ENCODE measurements at places on chromosomes 4 and X.

GRCh38 chr4:4259484-4260100, 11.6 kb upstream of the TMEM128 start:
- DNase-seq = no peak

DNA sequence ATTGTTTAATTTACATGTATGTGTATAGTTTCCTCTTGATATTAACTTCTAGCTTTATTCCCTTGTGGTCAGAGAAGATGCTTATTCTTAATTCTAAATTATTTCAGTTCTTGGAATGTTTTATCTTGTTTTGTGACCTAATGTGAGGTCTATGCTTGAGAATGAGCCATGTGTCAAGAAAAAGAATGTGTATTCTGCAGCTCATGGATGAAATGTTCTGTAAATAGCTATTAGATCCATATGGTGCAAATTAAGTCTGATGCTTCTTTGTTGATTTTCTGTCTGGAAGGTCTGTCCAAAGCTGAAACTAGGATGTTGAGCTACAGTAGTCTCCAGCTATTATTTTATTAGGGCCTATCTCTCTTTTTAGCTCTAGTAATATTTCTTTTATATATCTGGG, 187.3 kb upstream of the RASGEF1B start:
- no peak for DNase-seq

- no peak for DNase-seq
Measured at GRCh38 chrX:8984231-8984630, 49.7 kb downstream of the FAM9B start.

GRCh38 chr4:136935305-136935704, 597.0 kb downstream of the PCDH18 start:
- DNase-seq = no peak

DNA sequence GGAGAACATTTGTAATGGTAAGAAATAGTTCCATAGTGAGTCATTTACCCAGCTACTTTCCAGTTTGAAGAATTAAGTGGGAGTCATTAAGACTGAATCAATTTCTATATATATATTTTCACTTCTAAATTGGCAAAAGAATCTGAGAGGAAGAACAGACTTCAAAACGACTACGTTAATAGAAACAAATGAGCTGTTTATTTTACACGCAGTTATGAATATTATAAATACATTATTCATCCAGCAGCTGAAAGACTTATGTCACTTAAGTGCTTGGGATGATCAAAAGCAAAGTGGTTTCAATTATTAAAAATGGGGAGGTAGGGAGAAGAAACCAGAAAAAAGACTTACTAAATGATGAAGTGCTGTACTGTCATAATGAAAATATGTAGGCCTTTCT, 260.5 kb upstream of the DDX53 start:
- DNase-seq = no peak

DNA sequence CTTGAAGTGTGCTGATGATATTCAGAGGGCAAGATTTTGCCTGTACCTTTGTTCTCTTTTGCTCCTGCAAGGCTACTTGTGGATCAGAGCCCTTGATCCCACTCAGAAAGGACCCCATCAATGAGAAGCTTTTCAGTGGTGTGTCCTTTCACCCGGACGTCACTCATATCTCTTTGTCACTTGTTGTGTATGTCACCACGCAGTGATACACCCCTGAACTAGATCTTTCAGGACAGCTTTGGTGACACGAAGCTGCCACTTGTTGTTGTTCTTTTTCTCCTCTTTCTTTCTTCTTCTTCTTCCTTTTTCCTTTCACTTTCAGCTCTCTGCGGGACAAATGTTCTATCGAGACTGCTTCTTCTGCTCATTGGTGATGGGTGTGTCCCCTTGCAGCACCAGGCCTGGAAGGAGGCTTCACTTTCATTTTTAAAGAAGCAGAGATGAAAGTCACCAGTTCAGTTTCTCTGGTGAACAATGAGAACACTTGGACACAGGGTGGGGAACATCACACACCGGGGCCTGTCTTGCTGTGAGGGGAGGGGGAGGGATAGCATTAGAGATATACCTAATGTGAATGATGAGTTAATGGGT, 83.6 kb downstream of the NBDY start:
- DNase-seq = peak; percentile 66

DNA sequence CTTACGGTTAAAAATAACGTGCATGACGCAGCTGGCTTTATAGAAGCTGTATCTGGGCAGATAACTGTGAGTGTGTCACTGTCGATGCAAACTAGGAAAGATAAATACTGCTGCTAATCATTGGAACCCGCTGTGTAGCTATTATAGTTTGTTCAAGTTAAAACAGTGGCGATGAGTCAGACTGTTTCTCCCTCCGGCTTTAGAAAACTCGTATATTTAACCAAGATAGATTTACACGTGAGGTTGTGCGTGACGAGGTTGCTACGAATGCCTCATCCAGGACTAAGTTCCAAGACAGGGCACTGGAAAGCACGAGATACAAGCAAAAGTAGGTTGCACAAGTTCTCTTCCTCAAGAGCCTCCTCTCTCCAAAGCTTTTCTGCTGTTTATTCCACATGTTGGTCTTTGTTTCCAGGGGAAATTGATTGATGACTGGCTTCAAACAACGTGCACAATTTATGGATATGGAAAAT, 270.7 kb downstream of the FBXW7 start:
- no peak for DNase-seq

DNA sequence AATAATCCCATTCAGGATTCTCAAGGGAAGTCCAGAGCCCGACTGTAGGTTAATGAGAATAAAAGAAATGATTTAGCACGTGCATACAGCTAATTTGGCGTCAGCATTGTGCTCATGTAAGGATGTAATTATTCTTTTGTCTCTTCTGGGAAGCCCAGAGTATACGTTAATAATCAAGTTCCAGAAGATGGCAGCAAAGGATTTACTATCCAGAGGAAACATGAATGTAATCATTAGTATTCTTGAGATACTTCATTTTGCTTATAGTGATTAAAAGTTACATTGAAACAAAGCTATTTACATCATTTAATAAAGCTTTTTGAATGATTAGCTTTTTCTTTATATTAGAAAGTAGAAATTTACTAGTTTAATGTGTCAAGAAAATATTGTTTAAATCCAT, 27.1 kb upstream of the MAP9 start:
- DNase-seq = no peak

- no peak for DNase-seq
Measured at GRCh38 chrX:16832301-16832700, 37.9 kb downstream of the RBBP7 start.

DNA sequence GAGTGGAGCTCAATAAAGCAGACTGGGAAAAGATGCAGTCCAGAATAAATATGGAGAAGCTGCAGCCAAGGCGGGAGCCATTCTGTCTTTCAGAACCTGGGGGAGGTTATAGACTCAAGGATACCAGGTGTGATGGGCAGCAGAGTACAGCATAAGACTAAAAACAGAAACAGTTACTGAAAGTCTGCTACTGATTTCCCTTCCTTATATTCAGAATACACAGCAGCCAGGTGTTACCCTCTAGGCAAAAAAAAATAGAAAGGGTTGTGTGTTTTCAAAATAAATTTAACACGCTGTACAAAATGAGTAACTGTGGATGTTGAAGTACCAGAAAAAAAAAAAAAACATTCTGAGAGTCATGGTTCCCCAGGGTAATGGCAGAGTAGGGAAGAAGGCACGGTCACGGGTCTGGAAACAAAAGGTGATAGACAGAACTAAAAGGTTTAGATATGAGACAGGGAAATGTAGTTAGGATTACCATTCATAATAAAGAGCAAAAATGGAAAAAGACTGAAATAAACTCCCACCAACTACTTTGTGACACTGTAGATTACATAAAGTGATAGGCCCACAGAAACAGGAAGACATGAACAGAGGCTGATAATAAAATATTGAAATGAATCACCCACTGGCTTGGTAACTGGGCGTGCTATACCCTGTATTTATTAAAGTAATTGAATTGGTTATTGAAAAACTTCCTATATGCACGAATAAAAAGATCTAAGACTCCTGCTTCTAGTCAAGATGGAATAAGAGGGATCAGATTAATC, 10.8 kb upstream of the HHIP start:
- no peak for DNase-seq

- no peak for DNase-seq
Measured at GRCh38 chrX:43333543-43333942, 322.6 kb upstream of the MAOA start.

DNA sequence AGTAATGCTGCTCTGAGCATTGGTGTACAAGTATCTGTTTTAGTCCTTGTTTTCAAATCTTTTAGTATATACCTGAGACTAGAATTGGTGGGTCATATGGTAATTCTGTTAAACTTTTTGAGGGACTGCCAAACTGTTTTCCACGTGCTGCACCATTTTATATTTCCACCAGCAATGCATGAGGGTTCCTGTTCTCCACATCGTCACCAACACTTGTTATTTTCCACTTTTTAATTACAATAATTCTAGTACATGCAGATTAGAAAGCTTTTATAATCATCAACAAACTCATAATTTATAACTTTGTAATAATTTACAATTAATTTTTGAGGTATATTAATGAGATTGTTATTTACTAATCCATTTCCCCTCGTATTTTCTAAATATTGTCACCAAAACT, 79.4 kb downstream of the CEP135 start:
- no peak for DNase-seq

DNA sequence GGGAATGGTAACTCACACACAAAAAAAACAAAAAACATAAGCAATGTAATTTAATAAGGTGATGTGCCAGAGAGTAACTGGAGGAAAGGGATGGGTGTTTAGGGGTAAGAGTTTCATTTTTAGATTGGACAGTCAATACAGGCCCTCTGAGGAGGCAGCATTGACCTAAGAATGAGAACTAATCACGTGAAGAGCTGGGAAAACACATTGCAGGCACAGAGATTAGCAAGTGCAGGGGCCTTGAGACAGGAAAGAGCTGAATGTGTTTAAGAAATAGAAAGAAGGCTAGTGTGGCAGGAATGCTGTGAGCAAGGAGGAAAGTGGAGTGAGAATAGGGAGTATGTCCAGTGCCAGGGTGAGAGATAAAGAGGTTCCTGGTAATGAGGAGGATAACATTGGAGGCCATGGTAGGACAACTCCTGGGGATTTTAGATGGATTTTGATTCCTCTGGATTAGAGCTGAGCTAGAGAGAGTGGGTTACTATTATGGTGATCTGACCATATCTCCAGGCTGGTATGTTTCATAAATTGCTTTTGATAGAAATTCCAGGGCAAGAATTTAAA, 17.6 kb downstream of the PDLIM5 start:
- no peak for DNase-seq

DNA sequence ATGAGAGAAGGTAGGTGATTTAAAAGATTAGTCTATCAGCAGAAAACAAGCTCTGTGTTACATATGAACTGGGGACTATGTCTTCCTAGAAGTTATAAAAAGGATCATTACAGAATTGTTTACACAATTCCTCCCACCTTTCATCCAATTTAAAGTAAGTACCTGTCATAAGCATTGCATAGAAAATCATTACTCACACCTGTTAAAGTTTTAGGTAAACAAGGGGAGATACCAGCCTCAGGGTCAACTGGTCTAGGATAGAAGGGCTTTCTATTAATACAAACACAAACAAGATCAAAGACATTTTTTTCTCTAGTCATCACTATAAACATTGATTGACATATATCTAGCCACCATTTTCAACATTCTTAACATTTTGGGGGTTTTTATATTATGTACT, 333.9 kb downstream of the ARHGAP24 start:
- DNase-seq = no peak

DNA sequence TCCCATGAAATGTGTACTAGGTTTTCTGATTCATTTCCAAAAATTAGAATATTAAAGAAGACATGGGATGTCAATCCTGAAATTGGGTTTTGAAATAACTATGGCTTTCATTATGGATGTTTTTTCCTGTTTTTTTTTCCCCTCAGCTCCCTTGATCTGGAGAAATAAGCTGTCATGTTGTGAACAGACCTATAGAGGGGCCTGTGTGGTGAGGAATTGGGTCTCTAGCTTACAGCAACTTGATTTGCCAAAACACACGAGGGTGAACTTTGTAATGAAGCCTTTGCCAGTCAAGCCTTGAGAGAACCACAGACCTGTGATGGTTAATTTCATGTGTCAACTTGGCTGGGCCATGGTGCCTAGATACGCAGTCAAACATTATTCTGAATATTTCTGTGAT, 2413.6 kb downstream of the PCDH7 start:
- no peak for DNase-seq

DNA sequence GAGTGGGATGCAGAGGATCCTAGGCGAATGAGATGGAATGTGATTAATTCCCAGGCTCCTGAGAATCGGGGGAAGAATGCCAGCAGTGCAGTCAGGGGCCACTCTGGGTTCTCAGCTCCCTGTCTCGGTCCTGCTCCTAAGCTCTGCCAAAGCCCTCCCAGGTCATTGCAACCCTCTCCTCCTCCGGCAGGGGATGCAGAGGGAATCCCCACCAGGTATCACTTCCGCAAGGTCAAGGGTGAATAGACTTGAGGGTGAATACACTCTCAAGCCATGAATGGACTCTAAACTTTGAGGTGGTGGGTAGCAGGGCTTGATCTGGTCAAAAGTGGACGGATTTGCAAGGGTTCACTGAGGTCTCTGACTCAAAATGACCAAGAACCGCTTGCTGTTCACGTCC, 139.3 kb upstream of the MXRA5 start:
- DNase-seq = no peak

GRCh38 chr4:169205075-169205743, 65.5 kb downstream of the SH3RF1 start:
- no peak for DNase-seq

DNA sequence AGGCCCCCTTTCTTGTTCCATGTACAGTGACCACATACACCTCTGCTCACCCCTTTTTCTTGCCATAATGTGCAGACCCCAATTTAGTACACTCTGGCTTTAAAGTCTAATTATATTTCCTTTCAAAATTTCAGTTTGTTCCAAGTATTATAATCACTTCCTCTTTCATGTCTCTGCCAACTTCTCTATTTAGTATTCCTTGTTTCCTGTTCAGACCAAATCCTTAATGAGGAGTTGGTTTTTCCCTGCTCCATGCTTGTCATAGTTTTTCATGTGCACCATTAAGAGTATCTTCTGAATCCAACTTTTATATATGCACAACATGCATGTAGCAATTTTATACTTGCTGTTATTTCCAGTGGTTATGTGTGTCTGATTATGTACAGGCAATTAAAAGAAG, 32.3 kb downstream of the USP53 start:
- no peak for DNase-seq

Data from activated CD4-positive, alpha-beta T cell treated with anti-CD3 and anti-CD28 coated beads, Interleukin-2, Interleukin-6, amounts not matched to agents 100 ng/mL and 50 ng/mL, durations not matched to agents 16 hours and 8 hours (primary cell).